ENCODE measurements at places on chromosomes 3 and 15. TPM values are rescaled to one million over a fixed set of nuclear protein-coding genes. Genes with fewer than 3 reads are reported as not detected.

The ACP3 gene
- 4.5 TPM for total RNA-seq

- no peak for DNase-seq
Observed at GRCh38 chr15:41465822-41466421, 27.8 kb upstream of the ITPKA start.

The THPO gene
- 0.54 TPM for total RNA-seq

GRCh38 chr3:25589104-25589782 lies 75.5 kb downstream of the TOP2B start:
- no peak for DNase-seq

GRCh38 chr3:140470962-140471361 lies 206.9 kb upstream of the TRIM42 start:
- DNase-seq: no peak

- DNase-seq: no peak
Observed at GRCh38 chr3:51887620-51888019, 12.2 kb upstream of the IQCF5 start.

- DNase-seq: peak; percentile 41
Observed at GRCh38 chr3:4492208-4493013, 737 bp upstream of the ITPR1 start.

GRCh38 chr3:112860898-112861297 lies 14.2 kb upstream of the CD200R1L start:
- no peak for DNase-seq

- DNase-seq: no peak
Observed at GRCh38 chr15:66661432-66662096, 40.5 kb upstream of the SMAD6 start.

DNA sequence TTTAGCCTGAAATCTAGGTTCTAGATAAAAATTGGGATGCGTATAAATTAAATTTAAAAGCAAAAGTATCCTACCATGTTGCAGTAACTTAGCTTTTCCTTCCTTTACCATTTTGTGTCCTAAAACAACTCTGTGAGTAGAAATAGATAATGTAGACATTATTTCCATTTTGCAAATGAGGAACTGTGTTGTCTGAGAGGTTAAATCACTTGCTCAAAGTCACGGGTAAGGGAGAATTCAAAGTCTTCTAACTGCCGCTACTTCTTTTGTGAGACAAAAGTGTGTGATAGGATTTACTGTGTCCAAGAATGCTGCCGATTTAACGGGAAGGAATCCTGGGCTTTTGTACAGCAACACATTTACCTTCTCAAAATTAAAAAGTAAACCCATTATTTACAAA lies 40.7 kb downstream of the MYO1E start:
- no peak for DNase-seq

DNA sequence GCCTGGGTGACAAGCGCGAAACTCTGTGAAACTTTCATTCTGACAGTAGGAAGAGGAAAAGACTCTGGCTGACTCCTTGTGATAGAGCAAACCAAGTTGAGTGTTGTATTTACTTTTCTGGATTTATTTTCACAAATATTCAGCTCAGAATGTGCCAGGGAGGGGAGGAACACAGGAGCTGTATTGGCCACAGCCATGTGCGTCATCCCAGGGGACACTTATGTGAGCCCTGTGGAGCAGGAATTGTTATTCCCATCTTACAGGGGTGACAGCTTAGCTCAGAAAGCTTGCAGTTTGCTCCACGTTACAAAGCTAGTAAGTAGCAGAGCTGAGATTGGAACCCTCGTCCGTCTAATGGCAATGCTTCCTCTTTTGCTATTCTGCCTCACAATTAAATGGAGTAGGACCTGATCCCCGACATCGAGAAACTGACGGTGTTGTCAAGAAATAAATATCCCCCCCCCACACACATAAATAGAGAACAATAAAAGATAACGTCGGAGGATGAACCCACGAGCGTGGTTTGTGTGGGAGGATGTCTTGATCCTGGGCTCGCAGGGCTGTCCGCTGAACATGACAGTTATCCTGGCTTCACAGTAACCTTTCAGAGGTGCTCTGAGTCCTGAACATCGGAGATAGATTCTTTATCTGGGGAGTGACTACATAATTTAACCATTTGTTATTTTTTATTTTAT lies 151.6 kb upstream of the CTDSPL start:
- no peak for DNase-seq

The VGLL3 gene
- 7.3 TPM for total RNA-seq

DNA sequence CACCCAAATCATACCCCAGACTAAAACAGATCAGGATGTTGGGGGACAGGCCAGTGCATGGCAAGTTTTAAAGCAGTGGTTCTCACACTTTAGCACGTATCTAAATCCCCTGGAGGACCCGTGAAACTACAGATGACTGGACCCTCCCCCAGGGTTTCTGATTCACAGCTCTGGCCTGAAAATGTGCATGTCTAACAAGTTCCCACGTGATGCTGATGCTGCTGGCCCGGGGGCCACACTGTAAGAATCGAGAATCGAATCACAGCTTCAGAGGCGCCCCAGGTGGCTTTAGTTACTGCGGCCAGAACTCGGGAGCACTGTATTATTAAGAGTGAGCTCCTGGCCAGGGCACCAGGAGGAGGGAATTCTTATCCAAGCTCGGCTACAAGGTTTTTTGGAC lies 11.6 kb downstream of the ADAMTS17 start:
- DNase-seq: no peak

The CSPG4 gene
- total RNA-seq: 0.51 TPM

DNA sequence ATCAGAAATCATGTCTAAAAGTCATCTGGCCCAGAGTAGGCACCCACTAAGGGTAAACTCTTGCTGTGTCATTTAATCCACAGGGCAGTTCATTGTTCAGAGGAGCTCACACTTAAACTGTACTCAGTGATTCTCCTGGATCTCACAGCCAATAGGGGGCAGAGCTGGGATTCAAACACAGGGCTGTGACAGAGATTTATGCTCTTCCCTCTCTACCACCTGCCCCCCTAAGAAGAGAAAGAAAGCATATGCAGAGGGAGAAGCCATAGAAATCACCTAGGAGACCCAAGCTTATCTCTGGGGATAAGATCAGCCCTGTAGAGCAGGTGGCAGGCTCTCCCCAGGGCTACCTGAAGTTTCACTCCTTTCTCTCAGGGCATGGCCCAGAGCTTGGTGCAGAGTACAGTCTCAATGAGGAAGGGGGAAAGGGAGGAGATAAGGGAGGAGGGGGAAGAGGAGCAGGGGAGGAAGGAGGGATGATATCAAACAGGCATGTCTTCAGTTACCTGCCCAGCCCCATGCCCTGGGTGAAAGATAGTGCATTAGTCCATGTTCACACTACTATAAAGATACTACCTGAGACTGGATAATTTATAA lies 51.8 kb upstream of the ADPGK start:
- no peak for DNase-seq

DNA sequence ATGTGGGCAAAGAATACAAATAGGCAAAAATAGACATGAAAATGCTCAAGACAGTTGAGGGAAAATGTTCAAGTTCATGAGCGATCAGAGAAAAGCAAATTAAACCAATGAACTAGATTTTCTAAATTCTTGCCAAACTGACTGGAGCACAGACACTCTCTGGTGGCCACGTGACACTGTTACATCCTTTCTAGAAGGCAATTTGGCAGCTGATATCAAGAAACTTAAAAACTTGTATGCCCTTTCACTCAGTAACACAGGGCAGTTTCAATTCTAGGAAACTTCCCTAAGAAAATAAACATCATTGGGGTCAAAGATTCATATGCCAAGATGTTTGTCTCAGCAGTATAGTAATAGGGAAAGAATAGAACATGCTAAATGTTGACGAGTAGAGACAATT lies 52.2 kb downstream of the ABHD5 start:
- no peak for DNase-seq

GRCh38 chr3:59540241-59540640 lies 490.4 kb upstream of the CFAP20DC start:
- DNase-seq: no peak

DNA sequence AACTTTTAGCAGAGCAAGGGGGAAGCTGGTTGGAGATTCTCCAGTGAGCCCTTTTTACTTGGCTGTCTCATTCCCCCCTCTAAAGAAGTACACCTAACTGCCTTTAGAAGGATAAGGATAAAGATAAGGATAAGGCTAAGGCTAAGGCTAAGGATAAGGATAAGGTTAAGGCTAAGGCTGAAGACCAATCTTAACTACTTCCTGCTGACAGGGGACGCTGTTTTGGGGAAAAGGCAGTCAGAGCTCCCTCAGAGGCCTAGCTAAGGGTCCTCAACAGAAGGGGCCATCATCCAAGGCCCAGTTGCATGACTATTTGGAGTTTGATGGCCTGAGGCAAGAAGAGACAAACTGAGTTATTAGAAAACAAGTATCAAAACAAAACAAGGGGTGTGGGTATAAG lies 94.3 kb upstream of the ARPP21 start:
- no peak for DNase-seq

DNA sequence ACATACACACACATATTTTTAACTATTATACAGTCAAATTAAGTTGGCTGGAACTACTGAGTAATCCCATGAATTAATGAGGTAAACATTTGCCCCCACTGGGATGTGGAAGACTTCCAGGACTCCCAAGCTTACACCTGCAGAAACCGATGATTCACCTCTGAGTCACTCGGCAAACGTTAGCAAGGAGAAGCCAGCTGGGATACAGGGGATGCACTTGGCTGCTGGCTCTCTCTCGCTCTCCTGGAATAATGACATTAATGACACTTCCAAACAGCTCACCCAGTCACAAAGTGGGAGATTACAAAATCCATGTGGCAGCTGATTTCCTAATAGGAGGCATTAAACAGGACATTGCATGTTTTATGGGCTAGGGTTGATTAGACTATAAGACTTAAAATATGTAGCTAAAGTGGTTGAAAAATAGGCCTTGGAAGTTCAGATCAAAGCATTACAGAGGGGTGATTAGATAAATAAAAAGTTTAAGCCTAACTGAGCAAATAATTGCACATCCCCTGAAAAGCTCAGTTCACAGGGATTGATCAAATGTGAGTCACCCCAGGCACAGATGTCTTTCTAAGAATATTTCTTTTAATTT lies 500.9 kb downstream of the SOX2 start:
- DNase-seq: no peak

The HIGD2B gene
- total RNA-seq: 0.12 TPM
